NCI-H1694 treated with DMSO at 0.1 percent for 48 hours (cell line): ENCODE measurements at places on chromosomes 5 and 9.
A peak's percentile ranks its signal among the peaks of the same experiment; 100 is the strongest.

DNA sequence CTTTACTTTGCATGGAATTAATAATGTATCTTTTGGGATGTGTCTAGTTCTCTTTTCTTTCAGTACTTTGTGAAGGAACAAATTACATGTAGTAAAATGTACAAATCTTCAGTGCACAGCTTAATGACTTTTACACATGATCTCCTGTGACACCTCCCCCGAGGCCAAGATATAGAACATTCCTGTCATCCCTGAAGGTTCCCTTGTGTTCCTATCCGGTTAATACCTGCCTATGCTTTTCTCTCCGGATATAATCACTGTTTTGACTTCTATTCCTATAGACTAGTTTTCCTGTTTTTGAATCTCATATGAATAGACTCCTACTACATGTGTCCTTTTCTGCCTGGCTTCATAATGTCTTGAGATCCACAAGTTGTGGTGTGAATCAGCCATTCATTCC lies 21.5 kb downstream of the STC2 start:
- DNase-seq, result no peak

- peak; percentile 30 for DNase-seq
Observed at GRCh38 chr9:35660966-35661415, 2.9 kb downstream of the CCDC107 start.

DNA sequence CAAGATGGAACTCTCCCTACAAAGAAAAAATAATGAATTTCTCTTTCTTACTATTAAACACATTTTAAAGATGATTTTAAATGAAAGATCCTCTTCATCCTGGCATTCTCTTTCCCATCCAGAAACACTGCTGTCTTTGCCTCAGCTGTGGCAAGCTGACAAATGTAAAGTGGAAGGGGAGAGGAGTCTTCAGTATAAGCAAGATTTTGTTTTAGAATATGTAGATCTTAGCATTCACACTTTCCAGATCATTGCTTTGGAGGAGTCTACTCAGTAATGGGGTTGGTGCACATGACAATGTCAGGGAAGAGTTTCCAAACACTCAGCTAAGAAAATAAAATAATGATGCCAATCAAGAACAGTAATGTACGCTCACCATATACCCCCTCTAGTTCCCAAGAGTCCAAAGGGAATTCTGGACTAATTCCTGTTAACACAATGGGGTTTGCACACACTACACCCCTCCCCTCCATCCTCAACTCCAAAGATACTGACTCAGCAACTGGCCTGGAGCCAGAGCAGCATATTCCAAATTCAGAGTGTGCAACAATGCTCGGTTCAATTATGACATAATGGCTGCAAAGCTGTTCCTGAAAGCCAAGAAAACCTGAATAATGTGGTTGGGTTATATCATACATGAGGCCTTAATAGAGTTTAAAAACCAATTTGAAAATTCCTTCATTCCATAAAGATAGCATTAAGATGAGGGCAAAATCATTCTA lies 4.6 kb downstream of the C5orf63 start:
- no peak for DNase-seq

DNA sequence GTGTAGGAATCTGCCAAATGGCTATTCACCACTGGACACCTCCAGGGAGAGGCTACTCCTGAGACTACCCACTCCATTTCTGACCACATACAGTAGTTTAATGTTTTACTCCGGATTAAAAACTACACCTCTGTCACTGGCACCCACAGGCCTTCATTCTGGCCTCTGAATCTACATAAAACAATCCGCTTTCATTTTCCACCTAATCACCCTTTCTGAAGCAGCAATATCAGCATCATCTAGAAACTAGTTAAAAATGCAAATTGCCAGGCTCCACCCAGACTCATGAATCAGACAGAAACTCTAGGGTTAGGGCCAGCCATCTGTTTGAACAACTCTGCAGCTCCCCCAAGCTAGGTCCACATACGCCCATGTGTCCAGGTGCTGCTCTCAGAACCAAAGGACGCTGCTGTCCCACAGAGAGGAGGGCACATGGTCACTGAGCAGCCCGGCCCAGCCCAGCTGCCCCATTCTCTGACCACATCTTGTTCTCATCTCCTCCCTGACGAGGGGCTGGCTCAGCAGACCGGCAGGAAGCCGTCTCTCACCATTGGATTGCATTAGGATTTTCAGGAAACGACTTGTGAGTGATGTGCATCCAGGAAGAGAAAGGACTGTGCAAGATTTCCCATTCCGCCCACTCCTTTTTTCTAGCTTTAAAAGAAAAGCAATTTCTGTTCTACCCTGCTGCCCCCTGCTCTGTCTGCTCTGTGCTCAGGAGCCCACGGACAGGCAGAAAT lies 34.7 kb downstream of the ADAM19 start:
- no peak for DNase-seq

GRCh38 chr5:119468286-119468685 lies 16.0 kb downstream of the HSD17B4 start:
- DNase-seq, result no peak

DNA sequence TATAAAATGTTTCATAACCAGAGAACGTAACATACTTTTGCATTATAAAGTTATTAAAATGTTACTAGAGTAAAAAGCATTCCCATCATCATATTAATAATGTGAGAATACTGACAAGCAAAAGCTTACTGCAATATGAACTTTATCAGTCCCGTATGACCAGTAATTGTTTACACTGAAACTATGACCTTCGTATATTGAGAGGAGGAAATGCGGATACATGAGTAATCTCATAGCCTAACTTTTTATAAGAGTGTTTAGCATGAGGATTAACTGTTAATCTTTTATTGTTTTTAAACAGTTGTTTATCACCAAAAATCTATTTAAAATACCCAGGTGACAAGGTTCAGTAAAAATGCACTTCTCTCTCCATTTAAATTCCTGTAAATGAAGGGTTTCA lies 272.4 kb downstream of the SLF1 start:
- DNase-seq, result no peak

- no peak for DNase-seq
Observed at GRCh38 chr5:173890195-173890991, 2.2 kb downstream of the CPEB4 start.

DNA sequence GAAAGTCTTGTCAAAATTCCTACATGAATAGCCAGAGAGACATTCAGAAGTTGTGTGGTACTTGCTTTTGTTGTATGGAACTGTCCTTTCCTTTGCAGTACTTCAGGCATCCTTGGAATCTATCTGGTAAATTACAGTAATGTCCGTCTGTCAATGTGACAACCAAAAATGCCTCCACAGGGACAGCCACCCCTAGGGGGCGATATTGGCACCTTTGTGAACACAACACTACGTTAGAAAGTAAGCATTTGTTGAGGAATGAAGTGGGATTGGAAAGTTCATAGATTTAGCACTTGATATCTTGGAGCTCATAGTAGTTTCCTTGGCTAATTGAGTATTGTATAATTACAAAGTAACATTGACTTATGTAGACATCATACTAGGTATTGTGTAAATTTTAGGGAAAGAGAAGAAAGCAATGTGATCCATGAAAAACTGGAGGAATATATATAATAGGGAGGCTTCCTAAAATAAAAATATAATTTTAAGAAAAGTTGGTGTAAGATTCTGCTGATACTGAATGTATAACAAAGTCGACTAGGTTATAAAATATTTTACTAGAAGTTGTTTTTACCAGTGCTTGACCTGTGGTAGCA lies 32.7 kb downstream of the TMEFF1 start:
- DNase-seq, result no peak

- no peak for DNase-seq
Observed at GRCh38 chr9:120532891-120533290, 47.1 kb downstream of the CDK5RAP2 start.

DNA sequence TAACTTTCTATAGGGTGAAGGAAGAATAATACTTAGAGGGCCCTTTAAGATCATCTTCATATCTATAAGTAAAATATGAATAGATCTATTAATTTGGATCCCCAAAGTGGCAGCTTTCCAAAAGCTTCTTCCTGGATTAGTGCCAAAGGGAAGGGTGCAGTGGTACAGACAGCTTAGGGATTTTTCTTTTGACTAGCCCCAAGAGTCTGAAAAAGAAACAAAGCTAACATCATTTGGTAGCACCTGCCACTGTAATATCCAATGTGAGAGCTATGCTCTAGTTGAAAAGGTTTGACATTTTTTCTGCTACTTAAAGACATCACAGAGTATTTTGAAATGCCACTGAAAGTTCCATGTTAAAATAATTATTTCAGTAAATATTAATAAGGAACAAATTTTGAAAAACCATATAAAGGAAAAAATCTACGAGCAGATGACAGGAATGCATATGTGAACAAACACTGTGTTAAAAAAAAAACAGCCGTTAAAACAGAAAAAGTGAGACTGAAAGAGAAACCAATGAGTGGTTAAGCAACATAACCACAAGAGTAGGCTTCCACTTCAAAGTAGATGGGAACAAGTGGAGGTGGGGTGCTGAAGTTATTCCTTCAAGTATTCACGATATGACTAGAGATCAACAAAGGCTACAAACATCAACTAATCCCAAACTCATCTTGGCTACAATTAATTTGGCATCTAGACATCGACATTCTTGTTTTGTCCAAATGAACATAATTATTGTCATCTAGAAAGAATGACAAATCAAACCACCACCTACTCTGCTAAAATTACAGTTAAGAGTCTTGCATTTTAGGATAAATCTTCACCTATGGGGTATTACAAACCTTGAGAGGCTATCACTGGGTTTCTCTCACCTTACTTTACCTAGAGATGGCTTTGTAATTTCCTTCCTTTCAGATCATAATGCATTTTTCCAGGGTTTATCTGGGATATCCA lies 137.5 kb downstream of the CPLANE1 start:
- no peak for DNase-seq

- no peak for DNase-seq
Observed at GRCh38 chr9:7976167-7976755, 176.7 kb upstream of the DMAC1 start.

DNA sequence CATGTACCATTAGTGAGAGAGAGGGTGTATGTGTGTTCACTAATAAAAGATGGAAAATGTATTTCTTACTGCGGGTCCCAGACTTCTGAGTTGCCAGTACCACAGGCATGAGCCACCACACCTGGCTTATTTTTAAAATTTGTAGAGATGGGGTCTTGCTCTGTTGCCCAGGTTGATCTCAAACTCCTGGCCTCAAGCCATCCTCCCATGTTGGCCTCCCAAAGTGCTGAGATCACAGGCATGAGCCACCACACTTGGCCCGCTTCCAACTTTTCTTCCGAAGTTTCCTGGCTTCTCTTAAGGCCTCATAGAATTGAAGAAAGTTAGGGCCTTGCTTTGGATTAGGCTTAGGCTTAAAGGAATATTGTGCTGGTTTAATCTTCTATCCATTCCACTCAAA lies 40.4 kb upstream of the F2RL2 start:
- no peak for DNase-seq

DNA sequence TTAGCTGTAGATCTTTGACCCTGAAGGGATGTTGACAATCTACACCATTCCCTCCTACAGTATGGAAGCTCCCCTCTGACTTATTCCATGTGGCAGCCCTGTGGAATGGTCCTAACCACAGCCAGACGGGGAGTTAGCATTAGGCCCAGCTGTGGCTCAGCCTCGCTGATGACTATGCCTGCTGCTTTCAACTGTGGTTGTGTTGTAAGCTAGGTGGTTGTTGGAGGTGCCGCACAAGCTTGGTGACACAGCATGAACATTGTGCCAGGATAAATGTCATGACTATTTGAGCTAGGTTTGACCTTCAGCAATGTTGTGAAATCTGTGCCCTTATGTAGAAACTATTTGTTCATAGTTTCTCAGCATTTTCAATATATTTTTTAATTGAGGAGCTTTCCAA lies 40.6 kb downstream of the SGCD start:
- DNase-seq, result no peak

DNA sequence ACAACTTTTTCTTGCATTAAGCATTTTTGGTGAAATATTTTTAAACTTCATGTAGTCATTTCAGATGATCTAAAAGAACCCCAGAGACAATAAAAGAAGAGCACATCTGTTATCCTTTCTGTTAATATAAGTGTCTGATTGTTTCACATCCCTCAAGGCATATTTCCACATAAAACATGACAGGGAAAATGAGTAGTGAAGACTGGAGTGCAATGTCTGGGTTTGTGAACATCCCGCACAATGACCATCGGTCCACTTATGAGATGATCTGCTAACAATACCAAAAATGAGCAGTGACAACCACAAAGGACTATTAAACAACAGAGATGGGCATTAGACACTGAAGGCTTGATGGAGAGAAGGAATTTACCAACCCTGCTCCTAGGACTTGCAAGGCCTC lies 209.1 kb downstream of the NR2F1-AS1 start:
- no peak for DNase-seq

GRCh38 chr9:129509533-129509928 lies 111.4 kb downstream of the C9orf50 start:
- no peak for DNase-seq

DNA sequence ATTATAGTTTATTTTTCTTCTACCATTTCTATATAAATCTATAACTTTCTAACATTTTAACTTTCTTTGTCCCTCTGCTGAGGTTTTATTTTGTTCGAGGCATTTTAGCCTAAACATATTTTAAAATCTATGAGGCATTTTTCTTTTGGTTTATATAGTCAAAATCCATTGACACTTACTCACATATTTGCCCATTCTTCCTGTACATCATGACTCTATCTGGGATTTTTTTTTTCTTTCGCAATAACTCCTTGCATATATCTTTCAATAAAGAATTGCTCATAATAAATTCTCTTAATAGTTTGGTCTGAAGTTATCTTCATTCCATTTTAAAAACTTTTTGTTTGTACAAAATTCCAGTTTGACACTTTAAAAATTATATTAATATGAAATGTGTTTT lies 632.3 kb downstream of the TLE4 start:
- no peak for DNase-seq

DNA sequence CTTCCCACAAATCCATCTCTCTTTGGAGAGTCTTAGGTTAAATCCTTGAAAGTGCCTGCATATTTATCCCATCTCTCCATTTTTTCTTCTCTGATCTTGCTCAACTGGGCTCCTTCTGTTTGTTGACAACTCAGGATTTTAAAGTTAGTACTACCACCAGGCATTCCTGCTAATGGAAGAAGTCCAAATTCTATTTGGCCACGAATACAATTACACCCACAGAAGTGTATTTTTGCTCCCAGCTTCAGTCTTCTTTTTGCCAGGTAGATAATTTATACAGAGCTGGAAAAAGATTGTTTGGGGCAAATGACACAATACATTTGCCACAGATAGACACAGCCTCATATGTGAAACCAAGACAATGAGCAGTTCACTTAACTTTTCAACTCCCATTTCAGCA lies 74.8 kb downstream of the CETN3 start:
- DNase-seq, result no peak

- DNase-seq, result no peak
Observed at GRCh38 chr9:86349271-86349670, 4.9 kb downstream of the TUT7 start.

GRCh38 chr9:11546231-11546630 lies 933.4 kb upstream of the PTPRD start:
- DNase-seq, result peak; percentile 69

DNA sequence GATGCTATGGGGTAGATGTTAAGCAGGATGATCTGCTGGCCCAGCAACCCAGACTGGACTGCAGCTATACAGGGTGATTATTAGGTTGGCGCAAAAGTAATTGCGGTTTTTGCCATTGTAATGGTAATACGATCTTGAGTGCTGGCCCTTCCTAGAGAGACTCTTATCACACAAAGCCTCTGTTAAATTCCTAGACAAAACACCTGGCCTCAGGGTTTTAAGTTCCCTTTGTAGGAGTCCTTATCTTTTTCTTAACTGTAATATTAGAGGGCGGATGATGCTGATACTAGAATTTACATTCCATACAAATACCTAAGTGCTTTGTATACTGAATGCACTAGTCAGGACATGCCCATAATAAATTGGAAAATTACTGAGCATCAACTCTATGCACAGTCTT lies 222.2 kb downstream of the NDUFS4 start:
- no peak for DNase-seq

GRCh38 chr5:39379693-39380092 lies 15.4 kb upstream of the C9 start:
- DNase-seq, result no peak

GRCh38 chr5:63958654-63959053 lies 3.6 kb downstream of the HTR1A start:
- DNase-seq, result no peak
